ENCODE measurements at places on chromosomes 1 and 21.

GRCh38 chr1:47190857-47191256 lies 1.0 kb upstream of the PDZK1IP1 start:
- DNase-seq = no peak

DNA sequence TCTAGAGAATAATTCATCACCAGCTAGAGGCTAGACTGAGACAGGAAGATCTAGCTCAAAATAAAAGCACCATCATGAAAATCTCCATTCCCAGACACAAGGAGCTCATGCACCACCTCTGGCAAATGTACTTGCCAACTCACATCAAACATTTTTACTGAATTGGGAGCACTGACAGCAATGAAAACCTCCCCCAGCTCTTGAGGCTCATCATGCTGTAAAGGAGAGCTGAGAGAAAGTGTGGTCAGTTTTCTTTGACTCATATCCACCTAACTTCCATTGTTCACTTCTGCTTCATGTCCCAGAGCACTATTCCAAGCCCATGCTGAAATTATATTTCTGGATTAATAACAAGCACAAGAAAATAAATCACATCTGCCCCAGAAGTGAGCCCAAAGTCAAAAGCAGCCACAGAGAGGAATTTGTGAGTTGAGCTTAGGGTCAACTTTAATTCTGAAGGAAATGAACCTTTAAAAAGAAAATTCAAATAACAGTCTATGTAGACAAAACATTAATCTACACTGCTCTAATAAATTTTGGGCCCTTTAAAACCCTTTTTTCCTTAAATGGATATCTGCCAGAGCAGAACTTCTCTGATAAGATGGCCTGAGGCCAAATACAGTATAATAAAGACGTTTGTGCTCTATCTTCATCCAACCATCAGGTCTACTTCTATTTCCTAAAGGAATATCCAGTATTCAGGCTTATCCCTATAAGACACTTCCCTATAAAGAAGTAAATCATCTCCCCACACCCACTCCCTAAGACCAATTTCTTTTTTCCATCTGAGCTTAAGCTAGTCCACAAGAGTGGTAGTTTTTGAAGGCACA lies 85.9 kb upstream of the ADAM30 start:
- DNase-seq = no peak

GRCh38 chr1:242784084-242784483 lies 259.6 kb upstream of the PLD5 start:
- DNase-seq = no peak

DNA sequence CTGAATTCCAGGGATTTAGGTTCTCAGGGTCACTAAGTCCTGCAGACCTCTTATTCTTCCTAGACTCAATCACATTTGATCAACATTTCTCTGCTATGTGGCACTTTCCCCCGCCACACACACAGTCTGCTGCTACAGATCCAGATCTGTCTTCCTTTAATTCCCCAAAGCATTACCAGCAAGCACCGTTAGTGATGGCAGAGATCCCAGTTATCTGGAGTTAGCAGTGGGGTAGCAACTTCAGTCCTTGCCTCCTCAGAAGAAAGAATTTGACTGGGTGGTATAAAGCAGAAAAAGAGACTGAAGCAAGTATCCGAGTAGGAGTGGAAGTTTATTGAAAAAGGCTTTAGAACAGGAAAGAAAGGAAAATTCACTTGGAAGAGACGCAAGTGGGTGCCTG lies 100.4 kb upstream of the ETV3 start:
- DNase-seq = no peak

- no peak for DNase-seq
Observed at GRCh38 chr1:1359664-1360468, 1.5 kb upstream of the MXRA8 start.

DNA sequence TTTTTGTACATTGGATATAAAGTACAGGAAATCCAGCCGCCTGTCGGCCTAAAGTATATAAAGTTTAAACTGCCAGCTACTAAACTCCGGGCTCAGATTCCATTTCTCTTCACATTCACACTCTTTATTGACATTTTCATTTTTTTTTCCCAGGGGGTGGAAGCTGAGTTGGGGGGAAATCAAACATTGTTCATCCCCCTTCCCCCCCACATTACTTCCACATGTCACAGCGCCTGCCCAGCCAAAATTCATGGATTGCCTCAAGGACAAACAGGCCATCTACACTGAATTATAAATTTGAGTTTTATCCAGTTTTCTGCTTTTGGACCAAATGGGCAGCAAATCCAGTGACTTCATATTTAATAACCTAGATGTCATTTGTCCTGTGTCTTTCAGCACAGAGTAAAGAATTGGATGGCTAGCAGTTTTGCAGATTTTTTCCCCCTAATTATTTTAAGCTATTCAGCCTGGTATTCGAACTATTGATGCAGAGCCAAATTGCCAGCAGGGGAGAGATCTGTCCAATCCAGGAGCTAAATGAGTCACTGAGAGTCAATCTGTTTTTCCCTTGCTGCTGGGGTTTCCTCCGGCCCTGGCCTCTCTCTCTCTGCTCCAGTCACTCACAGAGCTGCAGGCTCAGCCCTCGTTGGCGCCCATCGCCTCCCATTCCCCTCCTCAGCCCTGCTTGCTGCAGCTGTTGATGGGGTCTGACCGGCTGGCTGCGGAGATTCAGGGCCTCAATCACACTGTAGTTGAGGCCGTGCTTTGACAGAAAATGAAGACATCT lies 98.0 kb downstream of the LMO4 start:
- no peak for DNase-seq

DNA sequence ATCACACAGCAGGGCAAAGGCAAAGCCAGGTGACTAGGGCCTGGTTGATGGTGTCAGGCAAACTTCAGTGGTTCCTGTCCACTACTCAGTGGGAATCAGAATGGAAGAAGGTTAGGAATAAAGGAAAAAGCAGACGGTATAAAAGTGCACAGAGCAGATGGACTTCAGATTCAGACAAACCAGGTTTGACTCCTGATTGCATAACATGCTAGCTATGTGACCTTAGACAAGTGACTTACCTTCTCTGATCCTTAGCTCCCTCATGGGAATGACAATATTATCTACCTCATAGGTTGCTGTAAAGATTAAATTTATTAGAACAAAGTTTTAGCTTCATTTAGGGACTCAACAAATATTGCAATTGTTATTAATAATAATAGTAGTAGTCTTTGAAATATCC lies 4.9 kb downstream of the PAQR7 start:
- no peak for DNase-seq

DNA sequence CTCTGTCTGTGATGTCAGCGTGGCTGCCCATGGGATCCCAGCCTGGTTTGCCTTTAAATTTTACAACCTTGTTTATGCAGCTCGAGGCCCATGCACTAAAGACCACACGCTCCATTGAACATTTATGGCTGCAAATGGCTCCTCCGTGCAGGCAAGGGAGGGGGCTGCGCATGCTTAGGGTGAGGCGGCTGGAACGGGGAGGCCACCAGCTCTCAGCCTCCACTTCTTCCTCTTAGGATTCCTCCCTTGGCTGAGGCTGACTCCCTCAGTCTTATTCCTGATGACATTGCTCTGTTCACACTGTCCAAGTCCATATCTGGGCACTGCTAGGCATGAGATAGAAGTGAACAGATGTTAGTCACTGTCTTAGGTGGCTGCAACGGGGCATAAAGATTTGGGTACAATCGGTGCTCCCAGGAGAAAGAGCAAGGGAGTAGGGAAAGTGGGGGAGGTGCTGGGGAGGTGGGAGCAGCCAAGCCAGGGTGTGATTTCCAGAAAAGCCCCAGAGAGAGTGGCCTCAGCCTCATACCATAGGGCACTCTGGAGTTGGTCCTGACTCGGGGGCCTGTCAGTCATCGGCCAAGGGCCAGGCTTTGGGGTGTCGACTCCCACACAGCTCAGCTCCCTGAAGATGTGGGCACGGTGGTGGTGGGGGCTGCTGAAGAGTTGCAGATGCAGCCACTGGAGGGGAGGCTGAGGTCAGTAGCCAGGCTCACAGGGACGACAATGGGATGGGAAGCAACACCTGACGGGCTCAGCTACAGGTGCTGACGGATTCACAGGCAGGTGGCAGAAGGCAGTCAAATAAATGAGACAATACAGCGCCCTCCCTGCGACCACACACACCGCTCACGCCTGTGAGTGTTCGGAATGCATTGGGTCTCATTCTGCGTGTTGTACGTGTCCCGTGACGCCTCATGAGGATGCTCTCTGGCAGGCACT lies 37.3 kb upstream of the ACTL8 start:
- DNase-seq = no peak

GRCh38 chr1:72122099-72122880 lies 160.0 kb downstream of the NEGR1 start:
- DNase-seq = no peak

GRCh38 chr1:50110656-50111055 lies 1.9 kb downstream of the ELAVL4 start:
- no peak for DNase-seq

DNA sequence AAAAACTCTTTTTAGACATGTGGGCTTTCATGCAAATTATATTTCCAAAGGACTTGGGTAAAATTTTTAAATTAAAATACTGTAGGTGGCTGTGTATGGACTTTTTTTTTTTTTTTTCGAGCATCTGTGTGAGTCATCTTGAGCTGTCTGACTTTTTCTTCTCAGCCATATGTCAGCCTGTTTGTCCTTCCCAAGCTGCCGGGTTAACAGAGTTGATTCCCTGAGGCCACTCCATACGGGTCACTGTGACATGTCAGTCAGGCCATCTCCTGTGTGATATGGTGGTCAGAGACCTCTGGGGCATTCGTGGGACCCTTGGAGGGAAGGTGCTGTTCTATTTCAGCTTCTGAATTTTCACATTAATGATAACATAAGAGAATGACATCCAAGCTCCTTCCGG lies 148.3 kb downstream of the KCNJ6 start:
- DNase-seq = no peak
